SW 1271 (cell line): ENCODE measurements at places on chromosomes 13 and 19.

- DNase-seq: no peak
Observed at GRCh38 chr13:52850396-52851136, 2.1 kb upstream of the PCDH8 start.

DNA sequence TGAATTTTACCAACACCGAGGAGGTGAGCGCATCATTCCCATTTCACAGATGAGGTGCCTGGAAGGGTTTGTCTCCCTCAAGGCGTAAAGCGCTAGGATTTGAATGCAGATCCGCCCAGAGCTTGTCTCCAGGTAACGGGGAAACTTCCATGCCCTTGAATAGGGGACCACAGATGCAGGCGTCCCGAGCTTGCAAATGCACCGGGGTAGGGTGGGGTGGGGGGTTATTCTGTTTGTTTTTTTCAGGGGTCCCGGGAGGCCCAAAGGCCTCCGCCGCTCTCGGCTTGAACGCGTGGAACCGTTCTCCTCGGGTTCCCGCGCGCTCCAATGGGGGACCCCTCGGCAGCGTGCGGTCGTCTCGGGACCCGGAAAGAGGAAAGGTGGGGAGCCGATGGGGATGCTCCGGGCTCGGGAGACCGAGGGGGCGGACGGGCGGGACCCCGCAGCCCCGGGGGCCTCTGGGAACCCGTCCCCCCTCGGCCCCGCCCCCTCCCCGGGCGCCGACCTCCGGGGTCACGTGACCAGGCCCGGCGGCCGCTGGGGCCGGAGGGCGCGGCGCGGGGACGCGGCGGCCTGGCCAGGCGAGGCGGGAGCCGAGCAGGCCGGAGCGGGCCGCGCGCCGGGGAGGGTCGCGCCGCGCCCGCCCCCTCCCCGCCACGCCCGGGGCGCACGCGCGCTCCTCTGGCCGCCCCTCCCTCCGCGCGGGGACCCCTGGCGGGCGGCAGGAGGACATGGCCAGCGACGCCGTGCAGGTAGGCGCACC is at the start of gene PKN1:
Gene PKN1 (plus strand): TSS at position 516 of the 763 bp plus-strand sequence. CDS start 216 bp downstream, at position 732.
- DNase-seq: no peak

DNA sequence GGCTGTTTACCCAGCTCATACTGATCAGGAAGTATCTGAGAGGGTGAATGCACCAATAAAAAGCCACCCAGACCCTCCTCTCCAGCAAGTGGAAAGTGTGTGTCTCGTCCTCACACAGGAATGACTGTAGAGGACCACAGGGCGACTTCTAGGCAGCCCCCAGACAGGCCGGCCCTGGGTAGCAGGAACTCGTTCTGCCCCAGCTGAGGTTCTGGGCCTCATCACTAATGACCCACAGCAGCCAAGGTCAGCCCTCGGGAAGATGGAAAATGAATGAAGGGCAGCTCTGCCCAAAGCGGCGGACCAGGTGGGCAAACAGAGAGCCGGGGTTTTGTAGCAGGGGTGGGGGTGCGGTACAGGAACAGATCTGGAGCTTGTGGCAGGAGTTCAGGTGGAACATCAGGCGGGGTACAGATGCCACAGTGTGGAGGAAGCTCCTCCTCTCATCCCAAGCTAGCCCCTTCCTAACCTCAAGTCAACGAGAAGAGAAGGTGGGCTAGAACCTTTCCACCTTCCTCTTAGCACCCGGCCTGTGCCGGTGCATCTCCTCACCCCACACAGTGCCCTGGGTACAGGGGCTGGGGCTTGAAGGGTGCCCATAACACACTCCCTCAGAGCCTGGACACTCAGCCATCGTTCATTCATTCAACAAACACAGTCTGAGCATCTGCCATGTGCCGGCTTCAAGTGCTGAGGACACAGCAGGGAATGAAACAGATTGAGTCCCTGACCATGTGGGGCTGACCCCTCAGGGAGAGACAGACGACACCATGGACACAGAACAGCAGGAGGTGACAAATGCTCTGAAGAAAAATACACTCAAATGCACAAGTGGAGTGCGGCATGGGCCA is 36.2 kb downstream of the RFX2 start:
- DNase-seq: no peak

GRCh38 chr13:52879950-52880741 is 31.7 kb upstream of the PCDH8 start:
- no peak for DNase-seq

GRCh38 chr19:18499055-18499775 is 22.7 kb downstream of the ELL start:
- DNase-seq: no peak

DNA sequence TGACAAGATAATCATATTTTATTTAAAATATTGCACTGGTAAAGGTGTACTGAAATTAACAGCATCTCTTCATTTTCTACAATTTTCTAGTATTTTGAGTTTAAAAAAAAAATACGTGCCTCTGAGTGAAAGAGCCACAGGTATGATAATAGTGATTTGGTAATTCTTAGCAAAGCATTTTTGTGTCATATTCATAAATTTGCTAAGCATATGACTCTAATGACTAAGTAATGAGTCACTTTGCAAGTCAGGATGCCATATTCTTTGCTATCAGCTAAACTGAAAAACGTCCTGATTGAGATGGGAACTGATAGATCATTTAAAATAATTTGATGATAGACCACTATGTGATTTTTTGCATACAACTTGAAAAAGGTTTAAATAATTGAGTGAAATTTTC is 136.1 kb upstream of the IRS2 start:
- no peak for DNase-seq

DNA sequence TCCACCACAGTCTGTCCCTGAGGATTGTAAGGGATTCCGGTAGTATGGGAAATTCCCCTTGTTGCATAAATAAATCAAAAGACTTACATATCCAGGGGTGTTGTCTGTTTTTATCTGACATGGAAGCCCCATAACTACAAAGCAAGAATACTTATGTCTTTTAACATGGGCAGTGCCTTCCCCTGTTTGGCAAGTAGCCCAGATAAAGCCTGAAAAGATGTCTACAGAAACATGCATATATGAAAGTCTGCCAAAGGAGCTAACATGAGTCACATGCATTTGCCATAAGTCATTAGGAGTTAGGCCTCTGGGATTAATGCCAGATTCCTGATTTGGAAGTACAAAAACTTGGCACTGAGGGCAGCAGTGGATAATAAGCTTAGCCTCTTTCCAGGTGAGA is 62.1 kb downstream of the ZNF737 start:
- no peak for DNase-seq

GRCh38 chr13:84831666-84832657 is 949.7 kb upstream of the SLITRK1 start:
- no peak for DNase-seq
